ENCODE measurements at places on chromosomes 12 and 14. TPM values are rescaled to one million over a fixed set of nuclear protein-coding genes. Genes with fewer than 3 reads are reported as not detected.

The WDHD1 gene
- 1.2 TPM for total RNA-seq

The NPFF gene
- not detected for total RNA-seq

The POTEG gene
- not detected for total RNA-seq

The SLC17A8 gene
- not detected for total RNA-seq

GRCh38 chr12:120332523-120332922, 4.9 kb upstream of the PLA2G1B start:
- no peaks in the 10 kb centered on the region for H3K4me1 ChIP-seq
- no peak overlapping the region for H3K27ac ChIP-seq
- no peak overlapping the region for H3K4me3 ChIP-seq
- no peak for DNase-seq

DNA sequence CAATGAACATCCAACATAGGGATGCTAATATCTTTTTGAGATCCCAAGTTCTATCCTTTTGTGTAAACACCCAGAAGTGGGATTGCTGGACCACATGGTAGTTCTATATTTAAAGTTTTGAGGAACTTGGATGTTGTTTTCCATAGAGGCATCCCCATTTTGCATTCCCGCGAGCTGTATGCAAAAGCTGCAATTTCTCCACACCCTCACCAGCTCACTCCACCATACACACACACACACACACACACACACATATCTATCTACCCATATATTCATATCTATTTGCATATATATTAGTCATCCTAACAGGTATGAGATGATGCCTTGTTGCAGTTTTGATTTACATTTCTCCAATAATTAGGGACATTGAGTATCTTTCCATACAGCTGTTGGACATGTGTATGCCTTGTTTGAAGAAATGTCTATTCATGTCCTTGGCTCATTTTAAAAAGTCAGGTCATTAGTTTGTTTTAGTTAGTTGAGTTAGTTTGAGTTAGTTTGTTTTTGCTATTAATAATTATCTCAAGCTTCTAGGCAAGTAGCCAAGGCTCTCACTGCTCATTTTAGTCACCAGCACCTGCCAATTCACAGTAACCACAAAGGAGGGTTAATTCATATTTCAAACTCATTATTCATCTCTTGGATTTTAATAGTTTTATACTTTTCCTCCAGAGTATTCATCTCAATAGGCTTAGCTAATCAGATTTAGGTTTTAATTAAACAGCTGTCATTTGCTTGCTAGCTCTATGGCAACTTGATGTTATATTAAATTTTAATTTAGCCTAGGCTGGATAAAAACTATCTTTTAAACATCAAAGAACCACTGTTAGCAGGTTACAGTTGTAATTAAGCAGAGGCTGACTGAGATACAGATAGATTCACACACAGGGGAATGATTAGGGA, 1435.9 kb upstream of the TMEM132C start:
- no peak overlapping the region for H3K4me3 ChIP-seq
- no peak for DNase-seq
- no peaks in the 10 kb centered on the region for H3K4me1 ChIP-seq
- H3K27ac ChIP-seq: no peak overlapping the region
- no peaks in the 10 kb centered on the region for H3K27me3 ChIP-seq

- H3K36me3 ChIP-seq: no peaks in the 10 kb centered on the region
- DNase-seq: no peak
Observed at GRCh38 chr12:6936636-6937480, 6.8 kb upstream of the RNU7-1 start.

- H3K4me3 ChIP-seq: no peak overlapping the region
- H3K27ac ChIP-seq: no peak overlapping the region
- no peaks in the 10 kb centered on the region for H3K27me3 ChIP-seq
Observed at GRCh38 chr14:99995700-99996356, 69.4 kb upstream of the EVL start.

- peak overlapping the region; percentile 98 for H3K27ac ChIP-seq
- no peaks in the 10 kb centered on the region for H3K4me1 ChIP-seq
- peak overlapping the region; percentile 84 for H3K4me3 ChIP-seq
- peaks cover 12% of the 10 kb centered on the region for H3K36me3 ChIP-seq
- no peaks in the 10 kb centered on the region for H3K27me3 ChIP-seq
Observed at GRCh38 chr14:39169541-39169900, 612 bp downstream of the TRAPPC6B start.

DNA sequence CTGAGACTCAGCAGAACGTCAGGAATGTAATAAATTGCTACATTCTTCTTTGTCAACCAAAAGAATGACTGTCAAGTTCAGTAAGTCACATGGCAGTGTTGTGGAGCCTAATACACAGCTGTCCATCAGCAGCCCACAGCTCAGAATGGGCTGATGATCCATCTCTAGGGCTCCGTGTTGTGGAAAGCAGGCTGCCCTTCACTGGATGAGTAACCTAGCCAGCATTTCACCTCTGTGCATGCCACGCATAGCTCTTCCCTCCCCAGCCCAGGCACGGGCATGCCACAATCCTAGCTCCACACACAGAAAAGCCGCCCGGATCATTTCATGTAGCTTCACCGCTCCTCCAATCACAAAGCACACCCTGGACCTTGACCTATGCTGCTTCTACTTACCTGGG, 878.0 kb upstream of the TMEM132C start:
- DNase-seq: no peak
- H3K36me3 ChIP-seq: no peaks in the 10 kb centered on the region
- no peaks in the 10 kb centered on the region for H3K27me3 ChIP-seq
- H3K4me1 ChIP-seq: no peaks in the 10 kb centered on the region
- H3K4me3 ChIP-seq: no peak overlapping the region
- H3K27ac ChIP-seq: no peak overlapping the region

DNA sequence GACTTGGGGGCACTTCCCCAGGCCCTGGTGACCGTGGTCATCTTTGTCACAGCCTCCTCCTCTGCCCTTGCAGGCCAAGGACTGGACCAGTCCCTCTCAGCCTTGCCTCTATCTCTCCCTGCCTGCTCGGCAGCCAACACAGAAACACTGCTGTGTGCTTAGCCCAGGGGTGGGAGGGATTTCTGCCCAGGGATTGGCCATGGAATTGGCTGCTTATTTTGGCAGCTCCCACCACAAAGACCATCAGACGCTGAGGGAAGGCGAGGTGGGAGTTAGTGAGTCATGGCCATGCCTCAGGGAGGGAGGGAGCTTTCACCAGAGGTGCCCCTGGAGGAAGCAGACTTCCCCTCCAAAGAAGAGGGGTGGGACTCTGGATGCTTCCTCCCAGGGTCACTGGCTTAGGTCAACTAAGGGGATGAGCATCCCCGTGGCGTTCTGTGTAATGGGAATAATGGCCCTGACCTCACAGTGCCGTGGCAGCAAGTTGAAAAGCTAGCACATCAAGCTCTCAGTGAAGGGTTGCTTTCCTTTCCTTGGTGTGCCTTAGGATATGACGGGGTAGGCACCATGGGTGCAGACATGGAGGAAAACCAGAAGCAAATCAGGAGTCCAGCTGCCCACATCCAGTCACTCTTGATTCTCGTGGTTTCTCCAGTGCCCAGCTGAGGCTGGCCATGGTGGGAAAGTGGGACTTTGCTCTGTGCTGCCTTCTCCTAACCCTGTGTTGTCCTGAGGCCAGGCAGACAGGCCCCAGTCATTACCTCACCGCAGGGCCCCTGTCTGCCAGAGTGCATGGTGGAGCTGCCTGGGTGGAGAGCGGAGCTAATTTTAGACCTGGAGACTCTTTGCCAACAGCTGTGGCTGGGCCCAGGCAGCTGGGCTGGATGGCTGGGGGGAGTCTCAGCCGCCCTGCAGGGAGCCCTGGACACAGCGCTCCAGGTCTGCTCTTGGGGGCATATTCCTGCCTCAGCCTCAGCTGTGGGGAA, 21.4 kb downstream of the B4GALNT3 start:
- no peak overlapping the region for H3K27ac ChIP-seq
- H3K27me3 ChIP-seq: no peaks in the 10 kb centered on the region
- DNase-seq: no peak
- peaks cover 15% of the 10 kb centered on the region for H3K4me1 ChIP-seq

All from tibial nerve (tissue), 4 donors.